ENCODE measurements at places on chromosomes 2 and 18.

- no peak for DNase-seq
Observed at GRCh38 chr2:194332799-194333490, 1324.1 kb upstream of the SLC39A10 start.

DNA sequence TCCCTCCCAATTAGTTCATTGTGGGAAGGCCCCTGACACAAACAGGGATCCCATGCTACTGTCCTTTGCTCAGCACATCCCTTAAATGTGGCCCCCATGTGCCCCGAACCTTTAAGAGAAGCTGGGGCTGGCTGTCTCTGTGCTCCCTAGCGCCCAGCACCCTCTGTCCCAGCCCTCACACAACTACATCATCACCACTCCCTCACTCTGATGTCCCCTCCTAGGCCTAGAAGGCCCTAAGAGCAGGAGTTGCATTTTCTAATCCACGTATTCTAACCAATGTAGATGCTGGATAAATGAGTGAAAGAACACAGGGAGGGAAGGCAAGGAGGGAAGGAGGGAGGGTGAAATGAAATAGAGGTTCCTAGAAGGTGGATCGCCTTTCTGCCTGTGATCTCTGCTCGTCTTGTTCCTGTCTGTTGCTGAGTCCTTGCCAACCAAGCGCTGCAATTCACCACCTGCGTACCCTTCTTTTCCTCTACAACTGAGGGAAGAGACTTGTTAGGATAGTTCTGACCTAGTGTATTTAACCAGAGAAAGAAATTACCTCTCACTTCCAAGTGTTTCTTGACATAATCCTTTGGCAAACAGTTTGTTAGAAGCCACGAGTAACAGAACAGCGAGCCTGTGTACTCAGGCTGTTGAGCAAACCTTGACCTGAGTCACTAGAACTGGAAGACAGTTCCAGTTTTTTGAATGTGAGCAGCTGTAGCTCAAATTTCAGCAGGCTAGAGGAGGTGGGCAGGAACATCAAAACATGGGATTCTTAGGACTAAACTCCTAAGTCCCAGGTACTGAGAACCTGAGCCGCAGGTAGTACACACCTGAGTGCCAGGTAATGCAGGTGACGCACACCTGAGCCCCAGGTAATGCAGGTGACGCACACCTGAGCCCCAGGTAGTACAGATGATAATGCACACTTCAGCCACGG, 181.5 kb upstream of the ID2 start:
- no peak for DNase-seq

DNA sequence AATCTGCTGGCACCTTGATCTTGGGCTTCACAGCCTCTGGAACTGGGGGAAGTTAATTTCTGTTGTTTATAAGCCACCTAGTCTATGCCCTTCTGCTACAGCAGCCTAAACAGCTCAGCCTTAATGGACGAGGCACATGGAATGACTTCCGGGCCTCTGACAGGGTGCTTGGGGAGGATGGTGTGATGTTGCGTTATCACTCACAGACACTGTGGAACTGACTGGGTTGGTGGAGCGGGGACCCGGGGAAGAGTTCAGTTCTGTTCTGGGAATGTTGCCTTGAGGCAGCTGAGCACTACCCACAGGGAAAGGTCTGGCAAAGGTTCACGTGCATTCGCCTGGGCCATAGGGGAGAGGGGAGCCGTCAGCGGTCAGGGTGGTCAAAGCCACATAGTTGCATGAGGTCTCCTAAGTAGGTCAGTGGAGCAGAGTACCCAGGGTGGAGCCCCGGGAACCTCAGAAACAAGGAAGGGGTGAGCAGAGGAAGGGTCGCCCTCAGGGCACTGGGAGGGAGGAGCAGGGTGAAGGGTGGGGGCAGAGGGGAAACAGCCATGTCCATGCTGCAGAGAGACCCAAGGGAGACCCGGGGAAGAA, 36.2 kb downstream of the LRRFIP1 start:
- no peak for DNase-seq

DNA sequence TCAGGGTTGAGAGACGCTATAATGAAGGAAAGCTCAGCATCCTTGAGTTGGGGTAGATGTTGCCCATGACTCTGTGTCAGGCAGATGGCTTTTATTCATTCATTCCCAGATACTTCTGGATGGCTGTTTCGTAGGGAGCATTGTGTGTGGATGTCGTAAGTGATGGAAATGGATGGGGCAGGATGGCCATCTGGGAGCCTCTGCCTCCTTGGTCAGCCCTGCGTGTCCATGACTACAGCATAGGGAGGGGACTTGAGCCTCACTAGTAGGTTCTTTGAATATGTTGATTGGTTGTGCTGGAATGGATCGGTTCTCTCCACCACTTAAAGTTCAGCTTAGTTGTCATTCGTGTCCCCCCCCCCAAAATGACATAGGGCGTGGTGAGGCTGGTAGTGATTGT, 44.9 kb downstream of the TGOLN2 start:
- no peak for DNase-seq

DNA sequence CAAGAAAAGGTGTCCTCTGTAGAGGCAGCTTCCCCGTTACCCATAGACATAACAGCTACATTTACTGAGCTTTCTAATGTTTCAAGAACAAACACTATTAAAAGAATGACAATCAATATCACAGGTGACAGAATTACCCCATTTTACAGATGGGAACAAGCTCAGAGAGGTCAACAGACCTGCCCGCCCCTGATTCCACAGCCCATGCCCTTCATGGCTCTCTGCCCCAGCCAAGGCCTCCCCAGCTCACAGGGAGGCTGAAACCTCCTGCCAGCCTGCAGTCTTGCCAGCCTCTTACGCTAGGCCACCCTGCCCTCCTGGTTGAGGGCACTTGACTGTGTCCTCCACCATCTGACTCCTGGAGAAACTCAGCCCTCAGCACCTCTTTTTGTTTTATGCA, 19.1 kb upstream of the SLC35F6 start:
- DNase-seq, result no peak

DNA sequence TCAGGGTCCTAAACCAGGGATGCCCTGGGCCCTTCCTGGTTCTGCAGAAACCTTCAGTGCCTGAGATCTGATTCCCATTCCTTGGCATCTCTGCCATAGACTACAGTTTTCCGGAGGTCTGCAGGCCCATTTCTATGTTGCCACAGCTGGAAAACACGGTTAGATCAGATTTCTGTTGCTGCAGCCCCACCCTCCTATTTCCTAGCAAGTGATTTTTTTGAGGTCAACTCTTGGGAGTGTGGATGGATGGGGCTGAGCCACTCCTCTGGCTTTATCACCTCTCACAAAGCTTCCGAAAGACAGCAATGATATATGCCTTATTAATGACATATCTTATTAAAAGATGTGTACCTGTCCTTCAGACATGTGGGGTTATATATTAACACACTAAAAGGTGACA, 56.3 kb downstream of the ZAP70 start:
- DNase-seq, result no peak

DNA sequence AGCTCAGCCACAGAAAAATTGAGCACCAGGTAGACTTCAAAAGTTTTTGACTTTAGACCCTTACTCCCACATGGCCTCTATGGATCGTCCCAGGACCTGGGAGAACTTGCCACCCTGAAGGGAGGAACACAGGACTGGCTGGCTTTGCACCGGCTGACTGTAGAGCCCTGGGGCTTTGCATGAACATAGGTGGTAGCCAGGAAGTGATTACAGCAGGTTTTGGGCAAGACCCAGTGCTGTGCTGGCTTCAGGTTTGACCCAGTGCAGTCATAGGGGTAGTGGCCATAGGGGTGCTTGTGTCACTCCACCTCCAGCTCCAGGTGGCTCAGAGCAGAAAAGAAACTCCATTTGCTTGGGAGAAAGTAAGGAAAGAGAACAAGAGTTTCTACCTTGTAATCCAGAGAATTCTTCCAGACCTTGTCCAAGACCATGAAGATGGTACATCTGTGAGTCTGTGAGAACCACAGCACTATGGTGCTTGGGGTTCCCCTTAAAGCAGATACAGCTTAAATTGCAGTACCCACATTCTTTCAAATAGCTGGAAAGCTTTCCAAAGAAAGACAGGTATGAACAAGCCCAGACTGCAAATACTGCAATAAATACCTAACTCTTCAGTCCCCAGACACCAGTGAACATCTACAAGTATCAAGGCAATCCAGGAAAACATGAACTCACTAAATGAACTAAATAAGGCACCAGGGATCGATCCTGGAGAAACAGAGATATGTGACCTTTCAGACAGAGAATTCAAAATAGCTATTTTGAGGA, 13.0 kb upstream of the SESTD1 start:
- DNase-seq, result no peak

GRCh38 chr18:48688961-48689360, 150.1 kb downstream of the CTIF start:
- DNase-seq, result no peak

DNA sequence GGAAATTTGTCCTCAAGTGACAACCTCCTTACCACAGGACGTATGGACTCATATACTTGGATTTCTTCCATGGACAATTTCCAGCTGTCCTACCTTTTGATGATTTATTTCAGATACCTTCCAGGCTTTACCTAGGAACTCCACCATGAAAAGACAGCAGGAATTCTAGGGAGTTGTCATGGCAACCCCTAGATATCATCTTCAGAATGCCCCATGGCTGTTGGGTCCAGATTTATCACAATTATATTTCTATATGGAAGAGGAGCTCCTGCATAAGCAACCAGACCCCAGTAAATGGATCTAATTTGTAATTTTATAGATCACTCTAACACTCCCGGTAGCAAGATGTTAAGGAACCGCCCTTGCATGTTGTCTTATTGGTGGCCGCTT, 102.3 kb upstream of the ZNF521 start:
- no peak for DNase-seq

- no peak for DNase-seq
Observed at GRCh38 chr2:107112561-107112960, 226.6 kb upstream of the ST6GAL2 start.

DNA sequence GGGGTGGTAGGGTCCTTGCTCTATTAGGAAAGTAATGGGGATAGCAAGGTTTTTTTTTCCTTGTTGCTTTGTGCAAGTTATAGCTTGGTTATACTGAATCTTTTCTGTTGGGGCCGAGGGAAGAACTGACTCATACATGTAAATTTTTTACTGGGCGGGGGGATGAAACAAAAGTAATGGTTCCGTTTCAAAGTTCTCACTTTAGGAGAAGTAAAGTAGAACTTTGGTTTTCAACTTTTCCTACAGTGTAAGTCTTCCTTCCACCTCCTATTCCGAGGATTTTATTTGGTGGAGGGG, 1.1 kb downstream of the AFTPH start:
- DNase-seq, result no peak

GRCh38 chr18:26083099-26083498, 7.3 kb downstream of the SS18 start:
- no peak for DNase-seq

- no peak for DNase-seq
Observed at GRCh38 chr18:45542043-45542442, 73.2 kb upstream of the SLC14A2 start.

DNA sequence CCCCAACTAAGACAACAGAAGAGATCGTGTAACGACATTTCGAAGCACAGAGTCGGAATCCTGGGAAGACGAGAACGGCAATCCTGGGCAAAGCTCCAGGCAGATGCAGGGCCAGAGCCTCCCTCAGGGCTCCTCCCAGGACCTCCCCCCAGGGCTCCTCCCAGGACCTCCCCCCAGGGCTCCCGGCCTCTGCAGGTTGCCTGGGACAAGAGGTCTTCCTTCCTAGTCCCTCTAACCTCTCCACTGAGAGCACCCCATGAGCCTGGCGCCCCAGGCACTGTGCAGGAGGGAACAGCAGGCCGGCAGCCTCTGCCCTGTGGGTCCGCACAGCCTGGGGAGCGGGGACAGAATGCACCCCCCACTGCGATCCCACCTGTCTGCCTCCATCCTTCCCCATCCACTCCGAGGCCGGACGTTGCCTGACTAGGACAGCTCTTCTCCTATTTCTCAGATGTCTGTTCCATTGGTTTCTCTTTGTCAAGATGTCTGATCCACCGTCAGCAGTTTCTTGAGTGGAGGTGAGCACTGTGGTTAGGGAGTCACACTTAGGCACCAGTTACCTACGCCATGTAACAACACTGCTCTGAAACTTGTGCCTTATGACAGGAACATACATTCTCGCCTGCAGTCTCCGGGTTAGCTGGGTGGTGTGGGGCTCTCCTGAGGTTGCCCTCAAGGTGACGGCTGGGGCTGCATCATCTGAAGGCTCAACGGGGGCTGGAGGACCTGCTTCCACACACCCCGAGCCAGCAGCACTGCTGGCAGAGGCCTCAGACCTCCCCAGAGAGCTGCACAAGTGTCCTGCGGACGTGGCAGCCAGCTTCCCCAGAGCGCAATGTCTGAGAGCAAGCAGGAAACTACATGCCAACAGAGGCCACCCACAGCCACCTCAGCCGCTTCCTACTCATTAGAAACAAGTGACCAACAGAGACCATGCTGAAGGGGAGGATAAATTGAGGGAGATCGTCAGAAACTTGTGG, 28.9 kb downstream of the ADI1 start:
- DNase-seq, result no peak

GRCh38 chr2:98867539-98868309, 68.3 kb downstream of the CRACDL start:
- no peak for DNase-seq

GRCh38 chr2:101305492-101306078, 2.9 kb downstream of the RNF149 start:
- DNase-seq, result no peak

DNA sequence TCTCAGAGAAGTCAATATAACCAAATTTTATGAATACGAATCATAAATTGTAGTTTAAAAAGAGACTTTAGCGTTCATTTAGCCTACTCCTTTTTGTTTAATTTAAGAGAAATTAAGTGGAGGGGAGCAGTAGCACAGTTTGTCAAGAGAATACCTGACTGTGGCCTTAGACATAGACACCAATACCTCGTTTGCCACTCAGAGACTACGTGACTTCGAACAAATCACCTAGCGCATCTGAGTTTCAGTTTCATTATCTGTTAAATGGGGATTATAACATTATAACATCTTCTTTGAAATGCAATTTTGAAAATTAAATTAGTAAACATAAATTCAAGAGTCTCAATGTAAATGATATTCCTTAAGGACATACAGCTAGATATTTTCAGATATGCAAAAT, 581.5 kb upstream of the VRK2 start:
- no peak for DNase-seq

GRCh38 chr2:217729421-217730053, 273.3 kb downstream of the TNS1 start:
- peak; percentile 69 for DNase-seq

GRCh38 chr2:229740279-229740678, 25.9 kb upstream of the DNER start:
- DNase-seq, result no peak

- DNase-seq, result peak; percentile 54
Observed at GRCh38 chr2:218229239-218229638, 12.2 kb downstream of the ARPC2 start.
